Right ventricle myocardium superior (tissue), 1 donor: ENCODE measurements at places on chromosomes 7 and 10. TPM values are rescaled to one million over a fixed set of nuclear protein-coding genes. Genes with fewer than 3 reads are reported as not detected.

MDFIC gene
- 12.9 TPM for total RNA-seq

ZNF3 gene
- total RNA-seq = 12.0 TPM

NKX1-2 gene
- total RNA-seq = not detected

C7orf57 gene
- not detected for total RNA-seq

RINT1 gene
- total RNA-seq = 12.4 TPM

GIMAP4 gene
- 34.7 TPM for total RNA-seq

CLDN3 gene
- not detected for total RNA-seq

GRCh38 chr7:107201795-107202450 lies 33.1 kb downstream of the HBP1 start:
- DNase-seq = peak; percentile 68

DNA sequence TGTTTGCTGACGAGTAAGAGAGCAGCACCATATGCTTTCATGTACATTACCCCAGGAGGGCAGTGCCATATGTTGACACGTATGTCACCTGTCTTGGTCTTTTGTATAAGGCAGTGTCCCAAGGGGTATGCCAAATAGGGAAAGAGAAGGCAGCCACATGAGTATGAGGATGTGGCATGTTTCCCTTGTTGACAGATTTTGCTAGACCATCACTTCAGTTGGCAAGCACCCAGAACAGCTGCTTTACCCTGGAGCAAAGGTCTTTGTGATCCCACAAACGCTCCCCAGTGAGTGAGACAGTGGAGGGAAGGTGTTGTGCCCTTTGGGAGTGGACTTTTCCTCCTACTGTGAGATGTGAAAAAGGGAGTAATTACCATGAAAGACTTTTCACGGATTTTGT lies 350.1 kb downstream of the ETV1 start:
- DNase-seq = no peak

DNA sequence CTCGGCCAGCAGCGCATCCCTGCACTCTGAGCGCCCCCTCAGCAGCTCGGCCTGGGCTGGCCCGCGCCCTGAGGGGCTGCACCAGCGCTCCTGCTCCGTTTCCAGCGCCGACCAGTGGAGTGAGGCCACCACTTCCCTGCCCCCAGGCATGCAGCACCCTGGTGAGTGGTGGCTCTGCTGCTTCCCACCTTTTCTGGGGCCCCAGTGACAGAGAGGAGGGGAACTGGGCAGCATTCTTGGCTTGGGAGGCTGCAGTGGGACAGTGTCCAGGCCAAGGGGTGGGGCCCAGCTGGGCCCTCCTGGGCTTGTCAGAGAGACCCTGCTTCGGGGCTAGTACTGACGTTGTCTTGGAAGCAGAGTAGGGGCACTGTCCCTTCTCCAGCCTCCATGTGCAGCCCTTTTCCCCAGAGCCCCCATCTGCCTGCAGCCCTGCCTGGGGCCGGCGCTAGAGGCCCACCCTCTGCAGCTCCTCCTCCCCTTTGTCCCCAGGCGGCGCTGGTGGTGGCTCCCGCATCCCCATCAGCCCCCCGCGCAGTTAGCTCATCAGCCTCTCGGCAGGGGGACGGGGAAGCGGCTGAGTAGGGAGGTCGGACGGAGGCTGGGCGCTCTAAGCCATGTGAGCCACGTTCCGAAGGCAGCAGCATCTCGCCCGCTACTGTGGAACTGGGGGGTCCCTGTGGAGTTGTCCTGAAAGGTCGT lies 29.2 kb downstream of the GBX1 start:
- peak; percentile 31 for DNase-seq

- no peak for DNase-seq
Measured at GRCh38 chr7:132876576-132876975, 205.3 kb downstream of the CHCHD3 start.

- no peak for DNase-seq
Measured at GRCh38 chr10:100894589-100895294, 18.0 kb upstream of the SLF2 start.

DNA sequence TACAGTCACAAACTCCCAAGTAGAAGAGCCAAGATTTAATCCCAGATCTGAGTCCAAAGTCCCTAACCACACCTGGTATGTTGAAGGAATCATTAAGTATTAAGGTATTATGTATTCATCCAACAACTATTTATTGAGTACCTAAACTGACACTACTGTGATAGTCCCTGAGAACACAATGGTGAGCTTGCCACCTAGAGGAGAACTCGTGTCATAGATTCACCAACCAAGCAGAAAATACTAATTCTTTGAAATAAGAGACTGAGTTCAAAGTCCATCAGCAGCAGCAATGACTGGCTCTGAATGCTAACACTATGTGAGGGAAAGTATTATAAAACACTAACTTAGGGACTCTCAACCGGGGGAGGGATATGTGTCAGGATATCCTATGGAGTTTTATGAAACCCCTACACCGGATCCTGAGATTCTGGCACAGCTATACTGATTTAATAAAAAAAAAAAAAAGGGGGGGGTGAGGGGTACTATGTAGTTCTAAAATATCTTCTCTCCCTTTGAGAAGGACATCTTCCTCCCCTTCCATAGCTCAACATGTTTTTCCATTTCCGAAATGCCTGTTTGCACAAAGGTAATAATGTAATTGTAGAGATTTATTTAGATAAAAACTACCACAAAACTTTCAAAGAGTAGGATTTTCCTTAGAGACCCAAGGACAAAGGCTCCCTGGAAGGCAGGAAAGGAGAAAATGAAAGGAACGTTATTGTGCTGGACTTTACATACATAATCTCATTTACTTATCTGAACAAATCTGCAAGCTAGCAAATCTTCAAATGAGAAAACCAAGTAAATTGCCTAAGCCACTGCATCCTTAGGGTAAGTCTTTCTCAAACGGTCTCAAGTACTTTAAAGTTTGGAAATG lies 1.6 kb downstream of the NCOA4 start:
- no peak for DNase-seq

DNA sequence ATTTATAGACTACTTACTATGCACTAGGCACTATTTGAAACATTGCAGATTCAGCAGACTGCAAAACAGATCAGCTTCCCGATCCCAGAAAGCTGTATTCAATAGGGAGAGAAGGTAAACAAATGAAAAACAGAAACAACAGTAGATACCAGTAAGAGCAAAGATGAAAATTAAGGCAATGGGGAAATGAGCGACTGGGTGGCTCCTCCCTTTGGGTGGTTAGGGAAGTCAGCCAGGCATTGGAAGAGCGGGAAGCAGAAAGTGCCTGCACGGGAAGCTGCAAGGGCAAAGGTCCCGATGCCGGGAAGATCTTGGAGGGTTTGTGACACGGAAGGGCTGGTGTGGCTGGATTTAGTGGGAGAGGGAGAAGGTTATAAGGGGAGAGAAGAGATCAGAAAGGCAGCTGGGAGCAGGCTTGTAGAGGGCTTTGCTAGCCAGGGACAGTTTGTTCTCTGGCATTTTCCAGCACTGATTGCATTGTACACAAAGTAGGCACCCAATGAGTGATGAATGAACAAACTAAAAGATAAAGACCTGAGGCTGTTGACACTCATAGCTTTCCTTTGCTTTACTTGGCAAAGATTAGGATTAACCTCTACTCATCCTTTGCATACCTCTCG lies 67.8 kb downstream of the NAMPT start:
- DNase-seq = peak; percentile 84

- no peak for DNase-seq
Measured at GRCh38 chr10:57142925-57143576, 782.0 kb upstream of the ZWINT start.

GRCh38 chr7:43582503-43583423 lies at the start of gene STK17A:
Gene STK17A, plus strand, starts transcription at chr7:43583108. Its CDS starts 136 bp downstream, at chr7:43583244.
- DNase-seq = peak; percentile 94

GRCh38 chr10:77533887-77534278 lies 103.7 kb downstream of the KCNMA1 start:
- no peak for DNase-seq

DNA sequence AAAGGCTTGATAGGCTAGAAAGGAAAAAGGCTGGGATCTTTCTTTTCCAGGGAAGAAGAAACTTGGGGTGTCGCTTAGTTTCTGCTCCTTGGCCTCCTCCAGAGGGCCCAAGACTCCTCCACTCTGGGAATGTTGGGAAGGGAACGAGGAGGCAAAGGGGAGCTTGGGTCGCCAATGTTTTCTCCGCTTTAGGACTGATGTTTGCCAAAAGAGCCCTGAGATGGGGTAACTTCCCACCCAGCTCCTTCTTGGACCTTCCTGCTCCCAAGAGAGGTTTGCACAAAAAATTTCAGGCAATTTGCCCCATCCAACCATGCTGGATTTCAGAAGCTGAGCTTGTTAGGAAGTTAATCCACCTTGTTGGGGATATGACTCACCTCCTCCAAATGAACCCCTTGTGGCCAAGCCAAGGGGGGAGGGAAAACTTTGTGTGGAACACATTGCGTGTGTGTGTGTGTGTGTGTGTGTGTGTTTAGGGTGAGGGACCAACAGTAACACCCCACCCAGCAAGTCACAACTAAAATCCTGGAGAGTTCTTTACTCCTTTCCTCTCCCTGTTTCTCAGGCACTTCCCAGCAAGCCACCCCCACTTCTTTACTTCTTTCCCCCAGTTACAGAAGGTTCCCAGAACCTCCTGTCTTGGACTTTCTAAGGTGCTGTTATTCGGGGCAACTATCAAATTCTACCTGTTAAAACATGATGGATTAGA lies 8.7 kb upstream of the HOXA2 start:
- no peak for DNase-seq

DNA sequence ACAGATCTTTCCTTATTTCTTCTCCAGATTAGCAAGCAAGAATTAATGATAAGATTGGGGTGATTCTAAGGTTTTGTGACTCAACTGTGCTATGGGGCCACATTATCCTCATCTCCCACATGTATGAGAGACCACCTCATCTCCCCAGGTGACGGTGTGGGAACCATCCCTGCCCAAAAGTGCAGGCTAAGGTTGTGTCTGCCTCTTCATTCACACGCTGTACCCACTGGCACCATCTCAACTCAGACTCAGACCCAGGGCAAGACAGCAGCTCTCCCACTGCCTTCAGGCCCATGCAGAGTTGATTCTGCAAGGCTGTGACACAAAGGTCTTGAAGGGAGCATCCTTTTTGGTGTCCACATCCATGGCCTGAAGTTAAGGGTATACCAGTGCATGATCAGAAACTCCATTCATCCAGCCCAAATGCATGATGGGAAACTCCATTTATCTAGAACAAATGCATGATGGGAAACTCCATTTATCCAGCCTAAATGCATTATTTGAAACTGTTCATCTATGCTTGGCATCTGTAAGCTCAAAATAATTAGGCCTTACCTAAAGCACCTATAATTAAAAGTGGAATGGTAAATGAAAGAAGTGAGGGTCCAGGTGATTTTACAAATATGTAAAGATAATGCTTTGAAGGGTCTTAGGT lies 99.4 kb downstream of the TCERG1L start:
- no peak for DNase-seq

GRCh38 chr7:123355576-123356190 lies 155.9 kb upstream of the SLC13A1 start:
- DNase-seq = no peak

DNA sequence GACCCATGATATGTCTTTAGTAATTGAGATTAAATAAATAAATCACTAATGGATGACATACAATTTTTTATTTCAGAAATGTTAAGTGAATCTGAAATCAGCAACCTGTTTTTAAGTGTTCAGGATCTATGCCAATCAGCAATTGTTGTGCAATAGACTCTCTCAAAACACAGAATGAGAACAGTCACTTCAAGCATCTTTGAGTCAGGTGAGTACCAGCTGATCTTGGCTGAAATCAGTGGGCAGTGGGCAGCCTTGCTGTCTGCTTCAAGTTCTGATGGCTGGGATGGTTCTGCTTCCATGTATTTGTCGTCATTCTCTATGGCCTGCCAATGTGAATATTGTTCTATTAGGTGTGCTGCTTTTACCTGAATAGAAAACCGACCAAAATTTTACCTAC lies 82.3 kb upstream of the NRG3 start:
- no peak for DNase-seq

DNA sequence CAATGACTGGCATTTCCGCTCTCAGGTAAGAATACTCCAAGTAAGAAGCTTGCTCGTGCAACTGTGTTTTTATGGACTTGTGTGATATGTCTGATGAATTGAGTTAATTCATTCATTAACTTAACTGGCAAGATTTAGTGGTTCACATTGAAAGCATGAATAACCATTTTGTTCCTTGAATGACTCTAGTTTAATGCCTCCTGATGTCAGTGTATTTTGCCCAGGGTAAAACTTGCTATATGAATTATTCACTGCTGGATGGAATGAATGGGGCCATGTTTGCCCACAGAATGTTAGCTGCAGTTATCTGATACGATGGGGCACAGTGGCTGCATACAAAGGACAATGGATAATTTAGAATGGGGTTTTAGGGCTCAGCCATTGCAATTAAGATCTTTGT lies 124.1 kb downstream of the ZNF365 start:
- DNase-seq = no peak

- DNase-seq = no peak
Measured at GRCh38 chr10:113027574-113028455, 77.8 kb downstream of the TCF7L2 start.

- no peak for DNase-seq
Measured at GRCh38 chr7:112262855-112263487, 56.5 kb downstream of the ZNF277 start.

- DNase-seq = peak; percentile 23
Measured at GRCh38 chr7:143384148-143384547, 3.0 kb downstream of the ZYX start.

DNA sequence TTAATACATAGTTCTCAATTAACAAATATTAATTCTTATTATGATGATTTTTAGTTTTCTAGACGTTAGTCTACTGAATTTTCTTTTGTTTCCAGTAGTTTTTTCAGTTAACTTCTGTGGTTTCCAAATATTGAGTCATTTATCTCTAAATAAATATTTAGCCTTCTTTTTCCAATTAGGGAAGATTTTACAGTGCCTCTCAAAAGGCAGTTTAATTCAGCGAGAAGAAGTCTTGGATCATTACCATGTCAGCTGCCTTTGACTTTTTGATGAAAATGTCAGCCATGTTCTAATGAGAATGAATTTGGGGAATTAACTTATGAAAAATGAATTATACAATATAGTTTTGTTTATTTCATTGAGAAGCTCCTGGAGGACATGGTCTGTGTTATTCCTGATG lies 90.0 kb downstream of the CDK14 start:
- no peak for DNase-seq

DNA sequence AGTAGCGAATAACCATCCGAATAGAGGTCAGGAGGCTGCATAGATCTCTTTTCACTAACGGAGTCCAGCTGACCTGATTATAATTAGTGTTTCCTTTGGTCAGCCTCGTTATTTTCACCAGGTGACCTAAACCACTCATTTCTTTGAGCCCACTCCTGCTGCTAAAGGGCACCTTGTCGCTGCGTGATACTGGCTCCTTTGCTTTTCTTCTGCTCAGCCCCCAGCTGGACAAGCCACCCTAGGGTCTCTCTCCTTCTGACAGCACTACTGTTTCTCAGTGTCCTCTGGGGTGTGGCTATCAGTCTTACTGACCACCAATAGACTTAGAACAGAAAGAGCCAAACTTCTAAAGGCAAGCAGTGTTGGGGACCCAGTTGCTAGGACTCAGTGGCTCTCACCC lies 2.7 kb upstream of the IGFBP3 start:
- no peak for DNase-seq
